ENCODE measurements at places on chromosomes 11 and 22.

- DNase-seq = no peak
These were observed 8.1 kb downstream of the APOL6 start for GRCh38 chr22:35656284-35656752.

DNA sequence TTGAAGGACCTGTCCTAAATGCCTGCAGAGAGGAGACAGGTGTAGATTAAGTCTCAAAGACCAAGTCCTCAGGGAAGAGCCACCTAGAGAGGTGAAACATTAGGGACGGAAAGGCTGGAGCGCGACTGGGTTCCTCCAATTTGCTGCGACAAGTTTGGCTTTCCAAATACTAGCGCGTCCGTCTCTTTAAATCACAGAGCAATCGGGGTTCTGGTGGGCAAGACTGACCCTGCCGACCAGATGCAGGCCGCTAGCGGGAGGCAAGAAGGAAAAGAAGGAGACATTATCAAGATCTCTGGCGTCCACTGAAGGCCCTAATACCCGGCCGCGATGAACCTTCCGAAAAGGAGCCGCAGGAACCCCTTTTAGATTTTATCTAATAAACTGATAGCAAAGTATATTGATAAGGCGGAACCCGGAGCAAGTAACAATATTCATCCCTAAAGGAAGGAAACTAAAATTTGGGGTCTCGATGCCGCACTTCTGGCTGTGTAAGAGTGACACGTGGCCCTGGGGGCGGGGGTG, 128.2 kb upstream of the C11orf58 start:
- no peak for DNase-seq

DNA sequence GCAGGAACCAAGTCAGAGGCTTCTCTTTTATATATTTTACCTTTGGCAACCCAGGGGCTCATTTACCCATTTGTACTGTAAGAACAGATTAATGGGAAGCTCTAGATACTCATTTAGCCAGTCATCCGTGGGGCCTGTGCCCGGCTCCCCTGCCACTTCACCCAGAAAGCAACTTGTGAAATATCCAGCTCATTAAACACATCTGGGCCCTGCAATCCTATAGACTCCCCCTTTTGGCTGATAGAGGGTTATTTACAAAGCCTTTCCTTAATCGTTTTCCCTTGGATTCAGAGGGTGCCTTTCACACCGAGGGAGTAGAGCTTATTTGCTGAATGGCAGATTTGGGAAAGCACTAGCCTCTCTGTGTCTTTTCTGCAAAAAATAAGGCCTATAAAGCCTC, 118.7 kb upstream of the SORL1-AS1 start:
- no peak for DNase-seq

DNA sequence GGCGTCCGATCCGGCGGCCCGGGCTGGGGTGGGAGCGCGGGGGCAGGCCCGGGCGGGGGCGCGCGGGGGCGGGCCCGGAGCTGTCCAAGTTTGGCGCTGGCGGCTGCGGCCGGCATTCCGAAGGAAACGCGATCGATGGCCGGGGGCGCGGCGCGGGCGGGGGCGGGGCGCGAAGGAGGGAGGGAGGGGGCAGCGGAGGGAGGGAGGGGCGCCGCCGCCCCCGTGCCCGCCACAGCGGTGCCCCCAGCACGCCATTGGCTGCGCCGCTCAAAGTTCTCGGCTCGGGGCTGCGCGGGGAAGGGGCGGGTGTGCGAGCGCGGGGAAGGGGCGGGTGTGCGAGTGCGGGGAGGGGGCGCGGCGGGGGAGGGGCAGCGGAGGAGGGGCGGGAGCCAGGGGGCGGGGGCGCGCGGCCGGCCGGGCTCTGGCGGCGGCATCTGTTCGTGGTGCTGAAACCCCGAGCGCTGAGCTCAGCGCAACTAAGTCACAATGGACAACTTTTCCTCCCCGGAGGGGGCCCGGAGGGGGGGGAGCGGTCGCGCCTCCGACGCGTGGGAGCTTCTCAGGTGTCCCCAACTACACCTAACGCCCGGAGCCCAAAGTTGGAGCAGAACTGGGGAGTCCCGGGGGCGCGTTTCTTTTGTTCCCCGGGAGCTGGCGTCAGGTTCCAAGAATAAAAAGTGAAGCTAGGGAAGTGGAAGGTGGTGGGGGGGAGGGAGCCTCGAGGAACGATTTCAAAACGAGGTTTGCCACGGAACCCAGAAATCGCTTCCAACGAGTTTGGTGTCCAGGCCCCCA, 2.2 kb downstream of the PHF21B start:
- no peak for DNase-seq

- no peak for DNase-seq
These were observed 219.4 kb upstream of the RAG2 start for GRCh38 chr11:36817336-36817965.

GRCh38 chr11:28383456-28383855, 275.3 kb downstream of the METTL15 start:
- no peak for DNase-seq

- no peak for DNase-seq
These were observed 760.2 kb downstream of the KCNA4 start for GRCh38 chr11:29256580-29256979.

- no peak for DNase-seq
These were observed 11.9 kb downstream of the CELF1 start for GRCh38 chr11:47541070-47541469.

- no peak for DNase-seq
These were observed 8.6 kb upstream of the TPP1 start for GRCh38 chr11:6627762-6628241.

DNA sequence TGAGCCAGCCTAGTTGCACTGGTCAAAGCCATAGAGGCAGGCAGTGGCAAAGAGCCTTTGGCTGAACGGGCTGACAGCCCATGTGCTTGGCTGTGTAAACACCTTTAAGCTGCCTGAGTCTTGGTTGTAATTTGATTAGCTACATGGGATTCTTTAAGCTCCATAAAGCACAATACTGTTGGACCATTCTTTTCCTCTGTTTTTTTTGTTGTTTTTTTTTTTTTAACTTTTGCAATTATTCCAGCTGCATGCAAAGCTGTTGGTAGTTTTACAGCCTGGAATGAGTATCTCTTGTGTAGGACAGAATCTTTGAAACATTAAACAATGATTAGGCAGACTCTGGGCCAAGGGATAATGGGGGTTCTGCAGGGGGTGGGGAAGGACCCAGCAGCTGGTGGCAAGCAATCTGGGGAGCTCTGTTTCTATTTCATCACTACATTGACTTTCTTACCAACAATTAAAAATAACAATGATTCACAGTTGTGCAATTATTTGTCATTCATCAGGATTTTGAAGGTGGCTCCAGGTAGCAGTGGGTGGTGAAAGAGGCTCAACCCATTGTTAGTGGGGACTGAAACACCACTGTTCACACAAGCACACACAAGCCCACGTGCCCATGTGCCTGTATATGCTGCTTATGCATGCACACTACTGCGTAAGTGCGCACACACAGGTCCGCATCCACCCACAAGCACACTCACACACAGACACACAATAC, 69.5 kb upstream of the CSNK2A3 start:
- no peak for DNase-seq

DNA sequence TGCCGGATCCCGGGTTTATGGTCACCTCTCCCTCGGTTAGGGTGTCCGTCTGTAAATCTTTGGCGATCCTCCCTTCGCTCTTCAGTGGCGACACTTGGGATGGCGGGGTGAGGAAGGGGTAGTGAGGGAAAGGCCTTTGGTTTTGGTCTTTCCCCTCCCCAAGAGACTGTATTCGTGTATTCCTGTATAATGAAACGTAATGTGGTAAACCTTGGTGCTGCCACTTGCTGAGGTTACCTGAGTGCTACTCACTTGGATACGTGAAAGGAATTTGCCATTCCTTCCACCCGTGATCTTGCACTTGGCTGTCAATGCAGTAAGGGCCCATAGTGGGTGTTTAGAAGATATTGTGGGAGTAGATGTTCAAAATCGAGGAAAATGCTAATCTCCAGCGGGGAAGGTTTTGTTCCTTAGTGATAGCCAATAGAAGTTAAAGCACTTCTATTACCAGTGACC, 578 bp upstream of the NUP160 start:
- no peak for DNase-seq

- DNase-seq = no peak
These were observed 22.6 kb downstream of the APLNR start for GRCh38 chr11:57214494-57214893.

GRCh38 chr11:118899706-118900360, 16.1 kb downstream of the CXCR5 start:
- no peak for DNase-seq

GRCh38 chr22:29720811-29721323, 1.1 kb downstream of the CABP7 start:
- no peak for DNase-seq

GRCh38 chr22:29784451-29785361, 17.5 kb downstream of the UQCR10 start:
- no peak for DNase-seq

DNA sequence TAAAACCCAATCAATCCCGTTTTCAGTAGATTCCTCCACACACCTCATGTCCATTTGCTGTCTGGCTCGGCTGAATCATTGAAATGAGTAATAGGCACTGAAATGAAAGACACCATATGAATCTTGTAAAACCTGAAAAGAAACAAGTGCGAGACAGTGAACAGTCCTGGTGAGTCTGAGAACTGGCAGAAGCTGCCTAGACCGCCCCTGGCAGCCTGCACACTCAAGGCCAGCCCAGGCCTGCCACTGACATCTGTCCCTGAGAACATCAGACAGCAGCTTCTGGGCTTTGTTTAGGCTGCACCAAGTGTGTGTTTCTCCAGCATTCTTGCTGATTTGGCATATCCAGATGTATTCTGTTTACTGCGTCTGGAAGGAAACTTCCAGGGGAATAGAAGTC, 44.8 kb downstream of the ENDOD1 start:
- DNase-seq = no peak

DNA sequence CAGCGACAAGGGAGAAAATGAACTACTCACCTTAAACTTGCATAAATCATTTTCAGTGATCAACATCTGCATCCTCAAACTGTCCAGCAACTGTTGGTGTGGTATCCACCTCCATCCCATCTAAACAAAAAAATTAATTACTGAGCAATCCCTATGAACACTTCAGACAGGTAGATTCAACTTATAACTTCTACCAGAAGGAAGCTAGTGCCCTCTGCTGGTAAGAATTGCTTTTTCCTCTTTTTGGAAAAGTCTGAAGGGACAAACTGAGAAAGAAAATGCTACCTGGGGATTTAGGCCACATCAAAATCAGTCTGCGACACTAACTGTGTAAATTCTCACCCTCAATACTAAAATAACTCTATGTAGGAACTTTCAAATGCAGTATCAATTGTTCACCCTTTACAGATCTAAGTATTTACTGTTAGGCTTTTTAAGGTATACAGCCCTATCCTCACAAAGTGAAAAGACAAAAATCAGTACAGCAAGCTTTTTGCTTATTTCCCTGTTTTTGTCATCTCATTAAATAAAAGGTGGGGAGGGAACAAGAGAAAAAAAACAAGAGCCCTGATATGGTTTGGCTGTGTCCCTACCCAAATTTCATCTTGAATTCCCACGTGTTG, 17.9 kb downstream of the CLNS1A start:
- DNase-seq = no peak

- DNase-seq = no peak
These were observed 97.2 kb upstream of the BLID start for GRCh38 chr11:122213171-122213570.

- no peak for DNase-seq
These were observed 37.8 kb downstream of the ISX start for GRCh38 chr22:35103761-35104160.

- DNase-seq = no peak
These were observed 87.5 kb downstream of the YAP1 start for GRCh38 chr11:102197670-102198139.

DNA sequence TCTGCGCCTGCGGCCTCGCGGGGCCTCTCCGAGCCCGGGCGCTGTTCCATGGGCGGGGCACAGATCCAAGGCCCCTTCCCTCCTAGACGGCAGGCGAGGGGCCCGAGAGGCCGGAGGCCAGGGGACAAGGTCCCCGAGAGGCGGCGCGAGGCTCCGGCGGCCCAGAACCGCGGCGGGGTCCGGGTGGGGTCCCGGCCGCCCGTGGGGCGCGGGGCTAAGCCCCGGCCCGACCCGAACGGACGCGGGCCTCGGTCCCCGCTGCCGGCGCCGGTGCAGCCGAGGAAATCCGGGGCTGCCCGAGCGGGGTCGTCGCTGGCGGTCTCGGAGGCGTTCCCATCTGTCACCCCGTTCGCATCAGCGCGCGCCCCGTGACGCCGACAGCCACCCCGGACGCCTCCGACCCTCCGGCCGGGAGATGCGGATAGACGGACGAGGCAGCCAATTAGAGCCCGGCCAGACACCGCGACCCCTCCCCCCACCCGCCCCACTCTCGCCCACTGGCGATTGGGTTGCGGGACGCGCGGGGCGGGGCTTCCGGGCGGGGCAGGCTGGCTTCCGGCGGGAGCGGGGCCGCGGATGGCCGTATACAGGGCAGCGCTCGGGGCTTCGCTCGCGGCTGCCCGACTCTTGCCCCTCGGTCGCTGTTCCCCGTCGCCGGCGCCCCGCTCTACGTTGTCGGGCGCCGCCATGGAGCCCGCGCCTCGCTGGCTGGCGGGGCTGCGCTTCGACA, at the start of gene SELENOO:
Gene SELENOO, plus strand, starts transcription at position 551 of the 730 bp plus-strand sequence. Its CDS starts 26 bp downstream, at position 577.
- DNase-seq = peak; percentile 81

GRCh38 chr11:126310200-126310991, 6.5 kb downstream of the DCPS start:
- DNase-seq = no peak

- no peak for DNase-seq
These were observed 2.9 kb downstream of the TUB start for GRCh38 chr11:8083871-8084281.

GRCh38 chr11:128928400-128928799, 14.3 kb downstream of the TP53AIP1 start:
- DNase-seq = no peak

GRCh38 chr11:128599729-128600128, 12.4 kb upstream of the ETS1 start:
- DNase-seq = no peak

- no peak for DNase-seq
These were observed 19.4 kb downstream of the APLP2 start for GRCh38 chr11:130088919-130089673.

DNA sequence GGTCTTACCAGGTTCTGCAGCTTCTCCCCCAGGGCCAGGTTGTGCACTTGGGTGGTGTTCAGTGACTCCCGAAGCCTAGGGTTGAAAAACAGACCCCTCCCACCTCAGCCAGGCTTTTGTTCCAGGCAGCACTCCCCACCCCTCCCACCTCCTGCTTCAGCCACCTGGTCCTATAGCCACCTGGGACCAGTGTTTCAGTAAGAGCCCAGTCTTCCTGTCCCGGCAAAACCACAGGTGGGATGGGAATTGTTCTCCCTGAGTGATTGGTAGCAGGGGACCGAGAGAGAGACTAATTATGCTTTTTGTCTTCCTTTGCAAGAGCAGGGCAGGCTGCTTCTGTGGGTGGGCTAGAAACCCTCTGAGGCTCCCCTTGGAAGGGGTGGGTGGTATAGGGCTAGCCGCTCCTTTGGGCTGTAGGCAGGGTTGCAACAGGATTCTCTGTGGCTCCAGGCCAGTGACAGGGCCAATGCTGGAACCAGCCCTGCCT, 8.5 kb upstream of the NAALADL1 start:
- no peak for DNase-seq

DNA sequence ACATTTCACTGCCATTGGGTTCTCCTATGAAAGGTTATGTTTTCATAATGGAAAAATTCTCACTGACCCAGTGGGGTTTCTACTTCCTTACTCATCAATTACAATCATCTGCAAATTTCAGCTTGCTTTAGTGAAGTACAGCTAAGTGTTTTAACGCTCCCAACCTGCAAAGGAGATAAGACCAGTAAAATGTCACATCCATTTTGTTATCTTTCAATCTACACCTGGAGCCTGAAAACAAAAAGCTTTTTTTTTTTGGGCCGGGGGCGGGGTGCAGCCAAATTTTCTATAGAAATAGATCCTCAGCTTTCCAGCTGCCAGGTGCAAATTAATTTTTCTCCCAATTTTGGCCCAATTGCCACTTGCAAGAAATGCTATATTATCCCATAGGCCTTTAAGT, 40.6 kb downstream of the CADM1 start:
- DNase-seq = no peak
